NCI-H510A treated with DMSO at 0.1 percent for 48 hours (cell line): ENCODE measurements at places on chromosomes 4 and X.
A peak's percentile ranks its signal among the peaks of the same experiment; 100 is the strongest.

DNA sequence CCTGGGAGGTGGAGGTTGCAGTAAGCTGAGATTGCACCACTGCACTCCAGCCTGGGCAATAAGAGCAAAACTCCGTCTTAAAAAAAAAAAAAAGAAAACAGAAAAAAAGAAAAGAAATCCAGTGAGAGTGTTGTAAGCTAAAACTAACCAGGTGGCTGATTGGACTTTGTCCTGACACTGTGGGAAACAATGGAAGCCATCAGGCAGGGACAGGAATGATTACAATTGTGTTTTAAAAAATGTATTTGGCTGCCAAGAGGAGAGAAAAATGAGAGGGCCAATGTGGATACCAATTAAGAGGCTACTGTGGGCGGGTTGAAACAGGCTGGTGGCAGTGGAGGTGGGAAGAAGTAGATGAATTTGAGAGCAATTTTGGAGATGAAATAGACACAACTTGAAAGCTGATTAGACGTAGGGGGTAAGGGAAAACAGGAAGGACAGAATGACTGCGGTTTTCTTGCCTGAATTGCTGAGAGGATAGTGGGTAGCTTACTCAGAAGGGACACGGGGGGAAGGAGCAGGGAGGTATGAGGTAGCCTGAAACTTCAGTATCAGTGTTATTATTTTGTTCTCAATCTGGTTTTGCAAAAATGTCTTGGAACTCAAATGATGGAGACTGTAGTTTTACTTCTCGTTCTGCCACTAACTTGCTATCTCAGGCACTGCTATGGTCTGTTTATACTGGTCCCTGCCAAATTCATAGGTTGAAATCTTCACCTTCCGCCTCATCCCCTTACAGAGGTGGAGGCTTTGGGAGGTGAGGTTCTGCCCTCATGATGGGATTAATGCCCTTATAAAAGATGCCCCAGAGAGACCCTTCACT lies 45.6 kb upstream of the CHRNA9 start:
- no peak for DNase-seq

- peak; percentile 6 for DNase-seq
Measured at GRCh38 chrX:70033348-70034051, 16.2 kb downstream of the AWAT2 start.

DNA sequence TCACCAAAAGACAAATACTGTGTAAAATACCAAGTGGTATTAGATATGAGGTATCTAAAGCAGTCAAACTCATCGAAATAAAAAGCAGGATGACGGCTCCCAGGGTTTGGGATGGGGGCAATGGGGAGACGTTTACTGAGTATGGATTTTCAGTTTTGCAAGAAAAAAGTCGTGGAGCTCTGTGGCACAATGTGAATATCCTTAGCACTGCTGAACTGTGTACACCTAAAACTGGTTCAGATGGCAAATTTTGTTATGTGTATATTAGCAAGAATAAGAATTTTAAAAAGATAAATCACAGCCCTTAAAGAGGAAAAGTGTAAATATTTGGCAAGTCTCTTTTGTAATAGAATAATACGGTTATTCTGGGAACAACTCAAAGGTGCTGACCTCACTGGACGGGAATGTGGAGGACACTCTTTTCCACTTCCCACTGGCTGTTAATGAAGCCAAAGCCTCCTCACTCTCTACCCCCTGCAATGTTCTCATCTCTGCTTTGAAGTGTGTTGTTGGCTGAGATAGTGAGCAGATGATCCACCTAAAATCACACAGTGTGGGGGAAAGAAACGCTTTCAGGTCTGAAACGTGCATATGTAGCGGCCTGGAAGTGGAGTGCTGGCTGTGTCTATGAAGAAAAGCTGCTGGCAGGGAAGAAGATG lies 49.2 kb downstream of the SEL1L3 start:
- no peak for DNase-seq

GRCh38 chrX:115939636-115940160 lies 230.8 kb upstream of the AGTR2 start:
- no peak for DNase-seq

DNA sequence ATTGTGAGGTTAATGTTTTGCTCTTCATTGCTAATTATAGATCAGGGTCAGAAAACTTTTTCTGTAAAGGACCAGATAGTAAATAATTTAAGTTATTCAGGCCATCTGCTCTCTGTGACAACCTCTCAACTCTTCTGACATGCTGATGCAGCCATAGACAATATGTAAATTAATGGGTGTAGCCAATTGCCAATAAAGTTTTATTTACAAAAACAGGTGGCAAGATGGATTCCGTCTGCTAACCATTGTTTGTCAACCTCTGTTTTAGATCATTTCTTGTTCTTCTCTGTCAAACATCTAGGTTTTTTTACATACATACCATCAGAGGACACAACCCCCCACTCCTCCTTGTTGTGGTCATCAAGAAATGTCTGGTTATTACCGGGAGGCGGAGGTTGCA lies 33.7 kb downstream of the ASB9 start:
- DNase-seq, result no peak

- no peak for DNase-seq
Measured at GRCh38 chr4:185718578-185719499, 93.2 kb downstream of the SORBS2 start.

DNA sequence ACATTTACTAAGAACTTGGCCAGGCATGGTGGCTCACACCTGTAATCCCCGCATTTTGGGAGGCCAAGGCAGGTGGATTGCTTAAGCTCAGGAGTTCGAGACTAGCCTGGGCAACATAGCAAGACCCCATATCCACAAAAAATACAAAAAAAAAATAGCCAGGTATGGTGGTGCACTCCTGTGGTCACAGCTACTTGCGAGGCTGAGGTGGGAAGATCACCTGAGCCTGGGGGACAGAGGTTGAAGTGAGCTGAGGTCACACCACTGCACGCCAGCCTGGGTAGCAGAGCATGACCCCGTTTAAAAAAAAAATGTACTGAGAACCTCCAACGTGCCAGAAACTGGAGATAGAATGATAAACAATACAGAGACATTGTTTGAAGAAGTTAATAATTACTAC lies 8.0 kb downstream of the OPRPN start:
- DNase-seq, result no peak

GRCh38 chr4:152951348-152951747 lies 15.2 kb downstream of the FHDC1 start:
- DNase-seq, result no peak

- DNase-seq, result no peak
Measured at GRCh38 chr4:43853565-43854264, 594.9 kb downstream of the KCTD8 start.

GRCh38 chrX:71292669-71293365 lies 8.7 kb upstream of the ITGB1BP2 start:
- DNase-seq, result no peak

GRCh38 chr4:146382194-146382593 lies 139.5 kb downstream of the SLC10A7 start:
- DNase-seq, result no peak

GRCh38 chr4:99943904-99944437 lies 2.4 kb downstream of the DNAJB14 start:
- DNase-seq, result no peak

DNA sequence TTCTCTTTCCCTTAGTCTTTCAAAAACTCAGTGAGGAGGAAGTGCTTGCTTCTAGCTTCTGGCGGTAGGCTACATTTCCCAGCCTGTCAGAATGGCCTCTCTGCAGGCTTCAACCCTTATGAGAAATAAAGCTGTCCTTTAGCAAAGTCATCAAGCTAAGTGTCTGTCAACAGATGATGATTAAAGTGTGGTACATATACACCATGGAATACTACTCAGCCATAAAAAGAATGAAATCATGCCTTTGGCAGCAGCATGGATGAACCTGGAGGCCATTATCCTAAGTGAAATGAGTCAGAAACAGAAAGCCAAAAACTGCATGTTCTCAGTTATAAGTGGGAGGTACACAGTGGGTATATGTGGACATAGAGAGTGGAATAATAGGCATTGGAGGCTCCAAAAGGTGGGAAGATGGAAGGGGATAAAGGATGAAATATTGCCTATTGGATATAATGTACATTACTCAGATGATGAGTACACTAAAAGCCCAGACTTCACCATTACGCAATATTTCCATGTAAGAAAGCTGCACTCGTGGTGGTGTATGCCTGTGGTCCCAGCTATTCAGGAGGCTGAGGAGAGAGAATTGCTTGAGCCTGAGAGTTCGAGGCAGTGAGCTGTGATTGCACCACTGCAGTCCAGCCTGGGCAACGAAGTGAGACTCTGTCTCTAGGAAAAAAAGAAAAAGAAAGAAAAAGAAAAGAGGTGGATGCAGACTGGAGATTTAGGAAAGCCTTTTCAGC lies 7.9 kb downstream of the TRIM2 start:
- DNase-seq, result no peak
